ENCODE measurements at places on chromosomes 5 and 9. TPM values are rescaled to one million over a fixed set of nuclear protein-coding genes. Genes with fewer than 3 reads are reported as not detected.

DNA sequence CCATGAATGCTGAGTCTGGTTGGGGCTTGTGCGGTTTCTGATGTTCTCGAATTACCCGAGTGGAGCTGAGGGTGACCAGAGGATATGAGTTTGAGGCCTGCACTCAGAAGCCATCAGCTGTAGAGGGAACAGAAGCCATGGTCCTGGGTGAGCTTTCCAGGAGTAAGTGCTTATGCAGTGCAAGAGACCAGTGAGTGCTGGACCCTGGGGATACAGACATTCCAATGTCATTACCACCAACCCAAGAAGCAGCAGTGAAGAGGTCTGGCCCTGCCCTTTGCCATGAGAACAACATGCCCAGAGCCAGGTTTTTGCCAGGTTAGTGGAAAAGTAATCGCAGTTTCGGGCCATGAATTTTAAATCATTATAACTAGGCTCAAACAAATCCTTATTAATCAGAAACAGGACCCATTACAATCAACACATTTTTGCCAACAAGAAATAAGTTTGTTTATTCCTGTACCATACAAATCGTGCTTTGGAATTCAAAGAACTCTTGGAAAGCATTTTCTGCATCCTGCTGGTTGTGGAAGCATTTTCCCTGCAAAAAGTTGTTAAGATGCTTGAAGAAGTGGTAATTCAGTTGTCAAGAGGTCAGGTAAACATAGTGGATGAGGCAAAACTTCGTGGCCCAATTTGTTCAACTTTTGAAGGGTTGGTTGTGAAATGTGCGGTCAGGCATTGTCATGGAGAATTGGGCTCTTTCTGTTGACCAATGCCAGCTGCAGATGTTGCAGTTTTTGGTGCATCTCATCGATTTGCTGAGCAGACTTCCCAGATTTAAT is 154.6 kb downstream of the SYK start:
- no peak for DNase-seq

The TMOD1 gene
- 122 TPM for total RNA-seq

The NAIP gene
- 8.8 TPM for total RNA-seq

GRCh38 chr9:100577776-100578448 is at the start of gene CAVIN4:
Gene CAVIN4, plus strand, starts transcription at chr9:100578079. Its CDS starts 65 bp downstream, at chr9:100578144.
- DNase-seq: no peak

DNA sequence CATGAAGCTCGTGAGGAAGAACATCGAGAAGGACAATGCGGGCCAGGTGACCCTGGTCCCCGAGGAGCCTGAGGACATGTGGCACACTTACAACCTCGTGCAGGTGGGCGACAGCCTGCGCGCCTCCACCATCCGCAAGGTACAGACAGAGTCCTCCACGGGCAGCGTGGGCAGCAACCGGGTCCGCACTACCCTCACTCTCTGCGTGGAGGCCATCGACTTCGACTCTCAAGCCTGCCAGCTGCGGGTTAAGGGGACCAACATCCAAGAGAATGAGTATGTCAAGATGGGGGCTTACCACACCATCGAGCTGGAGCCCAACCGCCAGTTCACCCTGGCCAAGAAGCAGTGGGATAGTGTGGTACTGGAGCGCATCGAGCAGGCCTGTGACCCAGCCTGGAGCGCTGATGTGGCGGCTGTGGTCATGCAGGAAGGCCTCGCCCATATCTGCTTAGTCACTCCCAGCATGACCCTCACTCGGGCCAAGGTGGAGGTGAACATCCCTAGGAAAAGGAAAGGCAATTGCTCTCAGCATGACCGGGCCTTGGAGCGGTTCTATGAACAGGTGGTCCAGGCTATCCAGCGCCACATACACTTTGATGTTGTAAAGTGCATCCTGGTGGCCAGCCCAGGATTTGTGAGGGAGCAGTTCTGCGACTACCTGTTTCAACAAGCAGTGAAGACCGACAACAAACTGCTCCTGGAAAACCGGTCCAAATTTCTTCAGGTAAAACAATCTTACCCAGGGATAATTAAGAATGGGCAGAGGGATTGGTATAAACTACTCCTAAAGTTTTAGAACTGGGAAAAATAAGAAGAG is 12.9 kb downstream of the ITGA1 start:
- peak; percentile 85 for DNase-seq

GRCh38 chr5:82183828-82184227 is 94.3 kb downstream of the RPS23 start:
- DNase-seq: peak; percentile 61

Data from right atrium auricular region (tissue), 2 donors.